Panc1 (cell line): ENCODE measurements at places on chromosomes 1 and 21. TPM values are rescaled to one million over a fixed set of nuclear protein-coding genes. Genes with fewer than 3 reads are reported as not detected.

The ILDR2 gene
- 0.08 TPM for total RNA-seq

The GSTM5 gene
- not detected for total RNA-seq

The FAM72C gene
- total RNA-seq = 1.2 TPM

The DPH2 gene
- 76.0 TPM for total RNA-seq

The PTGS2 gene
- not detected for total RNA-seq

The LRRC38 gene
- not detected for total RNA-seq

The NUF2 gene
- 26.1 TPM for total RNA-seq

The CYP2J2 gene
- total RNA-seq = not detected

The FALEC gene
- 1.0 TPM for total RNA-seq

The SYPL2 gene
- 0.74 TPM for total RNA-seq

The HEYL gene
- 2.3 TPM for total RNA-seq

The RBM11 gene
- 0.15 TPM for total RNA-seq

The OR14K1 gene
- not detected for total RNA-seq

The SPATA21 gene
- not detected for total RNA-seq

The VWA1 gene
- 858 TPM for total RNA-seq

The TAL1 gene
- 0.05 TPM for total RNA-seq

The GIPC2 gene
- total RNA-seq = 0.26 TPM

The AIM2 gene
- total RNA-seq = not detected

The RGS4 gene
- total RNA-seq = 0.26 TPM

The FMO1 gene
- total RNA-seq = not detected
